ENCODE measurements at places on chromosomes 12 and 14. TPM values are rescaled to one million over a fixed set of nuclear protein-coding genes. Genes with fewer than 3 reads are reported as not detected.

MYF5 gene
- total RNA-seq: not detected

CLEC2B gene
- total RNA-seq: 3.9 TPM

RHEBL1 gene
- total RNA-seq: 0.41 TPM

KCNMB4 gene
- 2.6 TPM for total RNA-seq

NTS gene
- 0.65 TPM for total RNA-seq

BMAL2 gene
- total RNA-seq: 1.3 TPM

EIF2S3B gene
- 0.65 TPM for total RNA-seq

IL22 gene
- total RNA-seq: not detected

DNA sequence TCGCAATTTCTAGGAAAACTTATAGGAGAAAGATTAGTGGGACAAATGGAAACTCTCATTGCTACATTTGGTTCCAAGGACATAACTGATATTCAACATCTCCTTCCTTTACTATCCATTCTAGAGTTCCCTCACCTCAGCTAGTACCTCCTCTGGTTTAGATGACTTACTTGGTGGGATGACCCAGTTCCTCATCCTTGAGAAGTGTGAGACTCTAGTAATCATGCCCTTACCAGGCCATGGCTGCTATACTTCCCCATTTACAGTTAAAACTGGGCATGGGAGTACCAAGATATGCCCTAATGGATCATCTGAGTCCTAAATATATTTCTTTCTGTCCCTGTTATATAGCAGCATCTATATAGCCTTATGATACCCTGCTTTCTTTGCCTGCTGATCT is 58.1 kb downstream of the IFT81 start:
- no peak for DNase-seq

DNA sequence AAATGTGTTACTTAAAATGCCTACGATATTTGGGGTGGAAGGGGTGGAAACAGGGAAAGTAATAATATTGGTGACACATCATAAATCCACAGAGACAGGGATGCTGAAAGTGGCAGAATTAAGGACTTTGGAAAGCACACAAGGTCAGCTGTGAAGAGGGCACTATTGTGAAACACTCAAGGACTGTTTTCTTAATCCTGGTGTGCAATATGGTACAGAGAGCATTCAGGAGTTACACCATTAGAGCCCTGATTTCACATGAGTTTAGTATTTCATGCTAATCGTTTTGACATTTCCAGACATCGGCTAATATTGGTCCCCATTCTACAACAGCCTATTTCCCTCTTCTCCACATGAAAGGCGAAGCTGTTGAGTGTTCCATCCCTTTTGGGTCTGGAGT is 219.2 kb downstream of the MSRB3 start:
- no peak for DNase-seq

DNA sequence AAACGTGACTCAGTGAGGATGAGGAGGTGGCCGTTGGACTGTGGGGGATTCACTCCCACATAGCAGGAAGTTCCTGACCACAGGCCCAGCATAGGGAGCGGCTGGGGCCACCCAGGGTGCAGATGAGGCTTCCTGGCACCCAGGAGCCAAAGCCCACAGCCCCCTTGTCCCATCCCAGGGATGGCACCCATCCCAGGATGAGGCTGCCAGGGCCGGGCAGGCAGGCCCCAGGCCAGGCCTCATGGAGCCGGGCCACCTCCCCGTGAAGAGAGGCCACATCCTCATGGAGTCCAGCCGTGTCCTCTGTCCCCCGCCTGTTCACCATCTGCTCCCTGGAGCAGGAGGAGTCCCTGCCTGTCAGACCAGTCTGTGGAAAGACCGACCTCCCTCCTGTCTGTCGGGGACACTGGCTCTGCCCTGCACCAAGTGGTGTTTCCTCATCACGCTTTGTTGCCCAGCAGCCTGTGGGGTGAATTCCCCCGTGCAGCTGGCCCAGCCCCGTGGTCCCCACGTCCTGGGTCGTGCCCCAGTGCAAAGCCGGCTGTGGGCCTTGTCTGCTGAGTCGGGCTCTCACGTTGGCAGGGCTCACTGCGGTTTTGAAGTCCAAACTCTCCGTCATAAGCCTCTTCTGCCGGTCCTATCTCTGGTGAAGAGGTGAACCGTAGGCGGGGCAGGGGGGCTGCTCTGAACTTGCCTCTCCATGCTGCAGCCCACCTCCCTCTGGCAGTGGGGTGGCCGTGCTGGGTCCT is 24.5 kb downstream of the MMP17 start:
- DNase-seq: peak; percentile 16

- DNase-seq: peak; percentile 5
These were observed 24.6 kb downstream of the PLEKHG3 start for GRCh38 chr14:64728856-64729255.

DNA sequence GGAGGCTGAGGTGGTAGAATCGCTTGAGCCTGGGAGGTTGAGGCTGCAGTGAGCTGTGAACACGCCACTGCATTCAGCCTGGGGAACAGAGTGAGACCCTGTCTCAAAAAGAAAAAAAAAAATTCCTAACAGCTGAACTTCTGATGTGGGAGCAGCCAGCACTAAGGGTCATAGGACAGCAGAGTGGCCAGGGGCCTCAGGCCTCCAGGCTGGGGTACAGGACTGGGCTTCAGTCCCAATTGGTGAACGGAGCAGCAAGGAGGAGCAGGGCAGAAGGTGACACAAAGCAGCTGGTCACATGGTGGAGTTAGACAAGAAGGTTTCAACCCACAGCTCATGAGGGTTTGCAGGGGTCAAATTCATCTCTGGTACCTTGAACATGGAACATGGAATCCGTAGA is 40.8 kb upstream of the NRXN3 start:
- no peak for DNase-seq

- no peak for DNase-seq
These were observed 23.4 kb upstream of the CTDSP2 start for GRCh38 chr12:57869927-57870318.
